ENCODE measurements at places on chromosomes 3 and 15. TPM values are rescaled to one million over a fixed set of nuclear protein-coding genes. Genes with fewer than 3 reads are reported as not detected.

The SLC6A11 gene
- total RNA-seq: not detected

The TLR9 gene
- not detected for total RNA-seq

- no peak overlapping the region for H3K27ac ChIP-seq
- H3K36me3 ChIP-seq: no peaks in the 10 kb centered on the region
- no peak overlapping the region for H3K4me3 ChIP-seq
Observed at GRCh38 chr3:66644549-66644948, 143.7 kb upstream of the LRIG1 start.

- H3K36me3 ChIP-seq: no peaks in the 10 kb centered on the region
- H3K27ac ChIP-seq: peak overlapping the region; percentile 88
- H3K27me3 ChIP-seq: no peaks in the 10 kb centered on the region
Observed at GRCh38 chr3:169242708-169243513, 420.6 kb downstream of the MECOM start.

DNA sequence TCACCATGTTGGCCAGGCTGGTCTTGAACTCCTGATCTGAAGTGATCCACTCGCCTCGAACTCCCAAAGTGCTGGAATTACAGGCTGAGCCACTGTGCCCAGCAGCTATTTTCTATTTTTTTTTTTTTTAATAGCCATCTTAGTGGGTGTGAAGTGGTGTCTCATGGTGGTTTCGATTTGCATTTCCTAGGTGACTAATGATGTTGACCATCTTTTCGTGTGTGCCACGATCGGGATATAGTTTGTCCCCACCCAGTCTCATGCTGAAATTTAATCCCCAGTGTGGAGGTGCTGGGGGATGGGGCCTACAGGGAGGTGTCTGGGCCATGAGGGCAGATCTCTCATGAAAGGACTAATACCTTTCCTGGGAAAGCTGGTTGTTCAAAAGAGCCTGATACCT is 41.8 kb upstream of the MUC13 start:
- no peak overlapping the region for H3K27ac ChIP-seq
- H3K4me3 ChIP-seq: no peak overlapping the region
- H3K36me3 ChIP-seq: no peaks in the 10 kb centered on the region
- DNase-seq: no peak
- H3K4me1 ChIP-seq: no peaks in the 10 kb centered on the region

- no peak for DNase-seq
- no peaks in the 10 kb centered on the region for H3K27me3 ChIP-seq
- no peak overlapping the region for H3K4me3 ChIP-seq
Observed at GRCh38 chr15:79035814-79036213, 54.8 kb downstream of the RASGRF1 start.

GRCh38 chr15:62389885-62390790 is 225.1 kb upstream of the C2CD4B start:
- peak; percentile 85 for DNase-seq
- peaks cover 37% of the 10 kb centered on the region for H3K27me3 ChIP-seq
- peak within 1 kb of the TSS; percentile 85 for H3K27ac ChIP-seq
- H3K4me1 ChIP-seq: peaks cover 4% of the 10 kb centered on the region
- no peaks in the 10 kb centered on the region for H3K36me3 ChIP-seq
- peak within 1 kb of the TSS; percentile 90 for H3K4me3 ChIP-seq

DNA sequence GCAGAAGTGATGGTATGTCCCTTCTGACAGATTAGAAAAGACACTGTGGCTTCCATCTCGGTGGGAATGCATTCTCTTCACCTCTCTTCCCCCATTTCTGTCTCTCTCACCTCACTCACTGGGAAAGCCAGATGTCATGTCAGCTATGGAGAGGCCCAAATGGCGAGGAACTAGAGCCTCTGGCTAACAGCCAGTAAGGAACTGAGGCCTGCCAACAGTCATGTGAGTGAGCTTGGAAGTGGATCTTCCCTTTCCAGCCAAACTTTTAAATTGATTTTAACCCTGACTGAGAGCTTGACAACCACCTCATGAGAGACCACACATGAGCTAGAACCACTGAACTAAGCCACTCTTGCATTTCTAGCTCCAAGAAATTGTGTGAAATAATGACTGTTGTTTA is 35.2 kb upstream of the CDAN1 start:
- no peaks in the 10 kb centered on the region for H3K4me1 ChIP-seq
- peaks cover 3% of the 10 kb centered on the region for H3K36me3 ChIP-seq
- no peak overlapping the region for H3K27ac ChIP-seq
- no peak for DNase-seq
- no peak overlapping the region for H3K4me3 ChIP-seq
- H3K27me3 ChIP-seq: no peaks in the 10 kb centered on the region

DNA sequence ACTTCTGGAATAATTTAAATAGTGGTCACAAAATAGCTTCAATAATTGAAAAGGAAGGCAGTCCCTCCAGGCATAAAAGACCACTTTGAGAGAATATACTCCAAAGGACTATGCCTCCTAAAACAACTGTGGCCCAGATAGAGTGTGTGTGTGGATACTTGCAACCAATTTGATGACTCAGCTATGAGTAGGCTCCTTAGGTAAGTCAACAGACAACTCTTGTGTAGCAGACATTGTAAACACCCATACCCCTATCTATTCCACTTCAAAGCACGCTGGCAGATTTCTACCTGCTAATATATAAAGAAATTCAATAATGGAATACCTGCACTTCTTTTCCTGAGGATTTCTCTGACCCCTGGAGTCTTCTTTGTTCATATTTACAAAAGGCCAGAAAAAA is 254.5 kb downstream of the NEK10 start:
- H3K4me3 ChIP-seq: no peak overlapping the region
- H3K36me3 ChIP-seq: no peaks in the 10 kb centered on the region
- no peak for DNase-seq
- no peak overlapping the region for H3K27ac ChIP-seq

DNA sequence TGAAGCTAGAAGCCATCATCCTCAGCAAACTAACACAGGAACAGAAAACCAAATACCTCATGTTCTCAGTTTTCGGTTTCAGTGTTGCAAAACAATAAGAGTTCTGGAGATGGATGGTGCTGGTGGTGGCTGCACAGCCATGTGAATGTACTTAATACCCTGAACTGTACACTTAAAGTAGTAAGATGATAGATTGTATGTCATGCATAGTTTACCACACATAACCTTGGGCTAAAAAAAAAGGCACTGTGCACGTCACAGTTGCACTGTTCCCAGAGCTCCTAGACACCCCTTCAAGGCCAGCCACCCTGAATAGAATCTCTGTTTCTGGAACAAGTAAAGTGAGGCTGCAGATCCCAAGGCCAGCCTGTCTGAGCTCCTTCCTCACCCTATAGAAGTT is 243.3 kb upstream of the IGF1R start:
- peaks cover 38% of the 10 kb centered on the region for H3K27me3 ChIP-seq
- DNase-seq: no peak
- H3K4me1 ChIP-seq: no peaks in the 10 kb centered on the region
- H3K4me3 ChIP-seq: no peak overlapping the region

DNA sequence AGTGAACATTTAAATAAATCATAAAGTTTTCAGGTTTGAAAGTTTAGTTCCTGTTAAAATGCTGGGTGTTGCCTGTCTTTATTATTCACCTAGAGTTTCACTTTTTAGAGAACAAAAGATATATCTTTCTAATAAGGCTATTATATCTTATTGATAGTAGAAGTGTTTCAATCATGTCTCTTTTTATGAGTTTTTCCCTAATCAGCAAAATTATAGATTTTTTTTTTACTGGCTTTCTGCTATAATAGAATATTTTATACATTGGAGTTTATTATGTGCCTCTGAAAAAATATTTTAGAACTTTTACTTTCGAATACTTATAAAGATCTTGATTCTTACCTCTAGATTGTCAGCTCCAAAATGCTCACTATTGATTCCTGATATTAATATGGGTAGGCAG is 131.5 kb downstream of the BBX start:
- H3K27me3 ChIP-seq: no peaks in the 10 kb centered on the region
- no peak overlapping the region for H3K4me3 ChIP-seq
- no peak for DNase-seq

DNA sequence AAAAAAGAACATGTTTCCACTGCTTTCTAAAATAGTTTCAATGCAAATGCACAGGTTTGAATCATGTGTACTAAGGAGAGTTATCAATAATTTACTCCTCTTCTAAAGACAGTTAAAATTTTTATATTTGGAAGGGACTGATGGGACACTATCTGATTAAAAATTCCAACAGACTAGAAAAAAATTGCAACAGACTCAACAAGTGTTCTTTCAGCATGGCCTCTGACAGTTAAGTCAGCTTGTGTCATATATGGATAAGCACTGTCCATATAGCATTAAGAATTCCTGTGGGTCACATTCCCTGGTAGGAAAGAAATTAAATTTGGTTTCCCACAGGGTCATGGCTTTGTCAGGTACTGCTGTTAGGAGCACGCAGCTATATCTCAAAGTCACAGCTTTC is 96.8 kb downstream of the OSBPL10 start:
- H3K27me3 ChIP-seq: no peaks in the 10 kb centered on the region
- H3K4me1 ChIP-seq: no peaks in the 10 kb centered on the region
- no peak overlapping the region for H3K4me3 ChIP-seq
- H3K36me3 ChIP-seq: no peaks in the 10 kb centered on the region

DNA sequence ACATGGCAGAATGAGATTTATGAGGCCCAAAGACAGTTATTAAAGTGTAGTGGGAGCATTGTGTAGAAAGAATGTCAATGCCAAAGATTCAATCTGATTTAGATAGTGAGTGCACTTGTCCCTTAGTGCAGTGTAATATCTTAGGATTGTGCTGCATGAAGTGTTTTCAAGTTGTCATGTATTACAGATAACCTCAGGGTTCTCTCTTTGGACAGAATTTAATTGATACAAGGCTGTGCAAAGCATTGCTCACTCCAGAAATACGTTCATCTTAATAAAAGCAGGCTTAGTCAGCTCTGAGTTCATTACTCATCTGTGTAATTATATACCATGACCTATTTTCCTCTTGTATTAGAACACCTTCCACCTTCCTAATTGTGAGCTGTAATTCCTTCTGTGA is 16.0 kb upstream of the GPR171 start:
- peak; percentile 8 for DNase-seq
- H3K36me3 ChIP-seq: no peaks in the 10 kb centered on the region
- no peak overlapping the region for H3K27ac ChIP-seq
- H3K4me3 ChIP-seq: no peak overlapping the region
- no peaks in the 10 kb centered on the region for H3K4me1 ChIP-seq
- H3K27me3 ChIP-seq: no peaks in the 10 kb centered on the region

GRCh38 chr3:53380306-53380705 is 33.0 kb upstream of the DCP1A start:
- H3K4me1 ChIP-seq: no peaks in the 10 kb centered on the region
- H3K27me3 ChIP-seq: no peaks in the 10 kb centered on the region
- H3K27ac ChIP-seq: no peak overlapping the region
- H3K36me3 ChIP-seq: no peaks in the 10 kb centered on the region
- no peak for DNase-seq

The FES gene
- total RNA-seq: 1.3 TPM

The CRABP1 gene
- 57.1 TPM for total RNA-seq

The GAP43 gene
- total RNA-seq: 42.0 TPM

DNA sequence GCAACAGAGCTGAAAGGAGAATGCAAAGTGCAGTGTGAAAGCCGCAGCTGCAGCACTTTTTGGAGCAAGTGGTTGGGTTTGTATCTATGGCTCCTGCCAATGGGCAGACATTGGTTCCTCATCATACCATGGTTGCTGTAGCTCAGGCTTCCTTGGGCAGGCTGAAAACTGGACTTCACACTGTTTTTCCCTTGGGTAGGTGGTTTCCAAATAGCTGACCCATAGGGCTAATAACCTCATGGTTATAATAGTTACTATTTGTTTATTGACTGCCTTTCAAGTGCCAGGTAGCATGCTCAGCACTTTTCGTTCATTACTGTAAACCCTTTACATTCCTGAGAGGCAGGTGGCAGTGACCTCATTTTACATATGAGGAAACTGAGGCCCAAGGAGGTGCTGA is 4.5 kb downstream of the CGNL1 start:
- no peak overlapping the region for H3K4me3 ChIP-seq
- no peaks in the 10 kb centered on the region for H3K4me1 ChIP-seq
- no peaks in the 10 kb centered on the region for H3K36me3 ChIP-seq
- no peak for DNase-seq
- H3K27ac ChIP-seq: no peak overlapping the region

DNA sequence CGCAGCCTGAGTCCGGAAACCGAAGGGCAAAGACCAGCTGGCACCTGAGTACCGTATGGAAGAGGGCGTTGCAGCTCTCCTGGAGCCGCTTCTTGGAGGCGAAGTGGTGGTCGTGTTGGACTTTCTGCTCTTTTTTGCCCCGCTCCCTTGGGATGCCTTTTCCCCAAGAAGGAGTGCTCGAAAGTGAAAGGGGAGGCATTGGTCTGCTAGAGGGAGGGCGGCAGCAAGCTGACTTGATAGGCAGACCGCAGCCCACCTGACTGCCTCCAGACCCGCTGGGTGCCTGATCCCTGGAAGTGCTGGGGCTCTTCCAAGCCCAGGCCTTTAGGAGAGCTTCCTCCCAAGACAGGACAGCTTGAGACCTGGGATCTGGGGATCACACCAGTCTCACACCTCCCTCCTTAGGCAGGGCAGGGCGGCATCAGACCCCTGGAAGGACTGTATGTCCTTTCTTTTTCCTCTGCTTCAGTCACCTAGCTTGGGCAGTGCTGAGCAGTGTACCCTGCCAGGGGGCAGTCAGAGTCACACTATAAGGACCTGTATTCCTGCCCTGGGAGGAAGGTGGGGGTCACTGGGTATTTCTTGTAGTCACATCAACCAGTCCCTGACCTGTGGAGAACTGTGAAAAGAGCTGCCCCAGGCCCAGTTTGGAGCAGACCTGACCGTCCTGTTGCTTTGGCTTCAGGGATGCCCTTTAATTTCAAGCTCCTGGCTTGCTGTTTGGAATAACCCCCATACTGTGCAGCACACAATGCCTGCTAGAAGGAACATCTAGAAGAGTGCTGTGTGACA is 2.1 kb downstream of the ACVR2B start:
- peak overlapping the region; percentile 63 for H3K4me3 ChIP-seq
- no peaks in the 10 kb centered on the region for H3K4me1 ChIP-seq
- H3K36me3 ChIP-seq: no peaks in the 10 kb centered on the region

The LTF gene
- total RNA-seq: not detected

GRCh38 chr3:43254125-43254524 is 32.2 kb upstream of the SNRK start:
- no peak for DNase-seq
- H3K4me3 ChIP-seq: no peak overlapping the region
- H3K27ac ChIP-seq: no peak overlapping the region

GRCh38 chr3:58188921-58189451 is 21.8 kb downstream of the DNASE1L3 start:
- no peak overlapping the region for H3K4me3 ChIP-seq
- no peak for DNase-seq
- H3K4me1 ChIP-seq: peaks cover 6% of the 10 kb centered on the region
- no peaks in the 10 kb centered on the region for H3K36me3 ChIP-seq

DNA sequence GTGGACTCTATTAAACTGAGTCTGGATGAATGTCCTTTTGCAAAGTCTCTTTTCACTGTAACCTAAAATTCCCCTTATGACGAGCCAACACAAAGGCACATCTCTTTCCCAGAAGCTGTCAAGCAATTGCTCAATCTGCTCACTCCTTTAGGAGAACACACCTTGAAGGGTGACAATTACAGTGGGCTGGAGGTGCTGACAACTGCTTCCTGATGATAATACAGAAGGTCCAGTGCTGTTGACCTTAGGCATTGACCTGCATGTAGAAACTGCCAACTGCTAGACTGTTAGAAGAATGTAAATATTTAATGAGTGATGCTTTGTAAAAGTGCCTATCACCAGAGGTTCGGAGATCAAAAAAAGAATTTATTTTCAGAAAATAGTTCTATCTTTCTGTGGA is 757.7 kb downstream of the GRM7 start:
- H3K27me3 ChIP-seq: no peaks in the 10 kb centered on the region
- H3K36me3 ChIP-seq: no peaks in the 10 kb centered on the region
- DNase-seq: no peak
- no peak overlapping the region for H3K4me3 ChIP-seq
- no peak overlapping the region for H3K27ac ChIP-seq
